ENCODE measurements at places on chromosomes 4 and X.
A peak's percentile ranks its signal among the peaks of the same experiment; 100 is the strongest.

DNA sequence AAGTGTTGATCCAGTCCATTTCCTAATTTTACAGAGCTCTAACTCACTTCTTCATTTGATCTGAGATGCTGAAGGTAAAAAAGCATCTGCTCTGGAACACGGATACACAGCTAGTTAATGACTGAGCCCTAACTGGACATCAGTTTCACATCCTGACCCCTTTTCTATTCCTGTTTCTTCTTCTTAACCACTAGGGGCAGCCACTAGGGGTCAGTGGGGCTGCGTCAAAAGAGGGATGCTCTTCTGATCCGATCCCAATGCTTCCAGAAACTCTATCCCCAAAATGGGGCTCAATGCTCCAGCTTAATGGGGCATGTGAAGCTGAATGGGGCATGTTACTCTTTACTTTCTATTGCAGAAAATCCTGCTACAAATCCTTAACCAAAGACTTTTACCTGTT, 33.4 kb upstream of the PHKA2 start:
- DNase-seq: no peak

DNA sequence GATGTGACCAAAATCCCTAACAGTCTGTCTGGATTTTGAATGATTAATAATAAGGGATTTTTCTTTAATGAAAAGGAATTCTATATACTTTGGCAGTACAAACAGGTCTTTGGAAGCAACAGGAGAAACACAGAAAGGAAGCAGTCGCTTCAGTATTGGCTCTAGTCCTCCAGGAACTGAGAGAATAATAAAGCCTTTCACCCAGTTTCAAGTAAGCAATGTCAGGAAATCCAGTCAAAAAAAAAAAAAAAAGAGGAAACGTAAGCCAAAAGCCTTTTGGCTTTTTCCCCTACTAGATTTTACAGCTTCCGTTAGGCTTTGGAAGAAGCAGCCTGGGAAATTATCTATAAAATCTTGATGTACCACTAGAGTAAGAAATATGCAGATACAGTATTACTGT, 61.7 kb upstream of the HDAC8 start:
- DNase-seq: no peak

GRCh38 chr4:3615386-3616286, 83.4 kb upstream of the LRPAP1 start:
- no peak for DNase-seq

GRCh38 chr4:70133473-70133872, 20.6 kb upstream of the PRR27 start:
- no peak for DNase-seq

DNA sequence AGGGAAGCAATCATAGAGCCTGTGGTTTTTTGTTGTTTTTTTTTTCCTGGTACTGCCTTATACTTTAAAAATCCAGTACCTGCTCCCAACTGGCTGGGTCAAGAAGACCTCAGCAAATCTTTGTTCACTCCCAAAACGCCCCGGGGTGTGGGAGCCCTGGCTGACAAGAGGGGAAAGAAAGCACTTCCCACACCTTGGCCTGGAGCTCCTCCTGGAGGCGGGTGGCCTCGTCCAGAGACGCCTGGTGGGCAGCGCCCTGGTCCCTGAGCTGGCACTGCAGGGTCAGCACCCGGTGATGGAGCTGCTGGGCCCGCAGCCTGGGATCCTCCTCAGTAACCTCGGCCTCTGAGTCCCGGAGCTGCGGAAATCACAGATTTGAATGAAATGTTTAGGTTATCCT, 38.2 kb downstream of the C4orf50 start:
- DNase-seq: no peak

- no peak for DNase-seq
These were observed 50.6 kb downstream of the QRFPR start for GRCh38 chr4:121330180-121330665.

- DNase-seq: no peak
These were observed 225.4 kb downstream of the PCDH7 start for GRCh38 chr4:30945586-30945985.

DNA sequence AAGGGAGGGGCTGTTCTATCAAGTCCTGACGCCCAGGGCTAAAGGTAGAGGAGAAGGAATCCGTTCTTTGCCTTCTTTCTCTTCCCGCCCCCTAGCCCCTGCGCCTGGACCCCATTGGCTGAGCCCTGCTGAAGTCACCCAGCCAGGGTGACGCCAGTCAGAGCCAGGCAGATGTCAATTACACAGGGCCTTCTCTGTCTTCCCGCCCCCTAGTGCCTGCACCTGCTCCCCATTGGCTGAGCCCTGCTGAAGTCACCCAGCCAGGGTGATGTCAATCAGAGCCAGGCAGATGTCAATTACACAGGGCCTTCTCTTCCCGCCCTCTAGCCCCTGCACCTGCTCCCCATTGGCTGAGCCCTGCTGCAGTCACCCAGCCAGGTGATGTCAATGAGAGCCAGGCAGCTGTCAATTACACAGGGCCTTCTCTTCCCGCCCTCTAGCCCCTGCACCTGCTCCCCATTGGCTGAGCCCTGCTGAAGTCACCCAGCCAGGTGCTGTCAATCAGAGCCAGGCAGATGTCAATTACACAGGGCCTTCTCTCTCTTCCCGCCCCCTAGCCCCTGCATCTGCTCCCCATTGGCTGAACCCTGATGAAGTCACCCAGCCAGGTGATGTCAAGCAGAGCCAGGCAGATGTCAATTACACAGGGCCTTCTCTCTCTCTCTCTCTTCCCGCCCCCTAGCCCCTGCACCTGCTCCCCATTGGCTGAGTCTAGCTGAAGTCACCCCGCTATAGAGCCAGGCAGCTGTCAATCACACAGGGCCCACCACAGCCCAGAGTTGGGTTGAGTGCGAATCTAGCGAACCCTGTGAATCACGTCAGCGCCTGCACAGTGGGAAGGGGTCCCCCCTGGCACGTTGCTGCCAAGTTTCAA, 46.4 kb downstream of the ASMT start:
- DNase-seq: peak; percentile 93

DNA sequence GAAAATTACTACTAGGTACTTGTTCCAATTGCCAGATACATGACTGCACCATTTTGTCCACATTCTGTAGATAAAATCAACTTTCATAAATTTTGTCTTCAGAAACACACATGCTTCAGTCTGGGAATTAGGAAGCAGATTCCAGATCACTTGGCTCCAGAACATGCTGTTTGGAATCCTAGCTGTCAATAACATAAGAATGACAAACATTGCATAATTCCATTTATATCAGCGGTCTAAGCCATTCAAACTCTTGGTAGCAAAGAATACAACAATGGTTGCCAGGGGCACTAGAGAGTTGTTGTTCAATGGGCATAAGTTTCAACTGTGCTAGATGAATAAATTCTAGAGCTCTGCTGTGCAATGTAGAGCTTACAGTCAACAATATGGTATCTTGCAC, 1112.1 kb upstream of the AGA start:
- no peak for DNase-seq

GRCh38 chr4:144634978-144635747, 10.8 kb upstream of the HHIP start:
- DNase-seq: no peak

GRCh38 chr4:41542526-41543275, 4.7 kb downstream of the LIMCH1 start:
- DNase-seq: no peak

DNA sequence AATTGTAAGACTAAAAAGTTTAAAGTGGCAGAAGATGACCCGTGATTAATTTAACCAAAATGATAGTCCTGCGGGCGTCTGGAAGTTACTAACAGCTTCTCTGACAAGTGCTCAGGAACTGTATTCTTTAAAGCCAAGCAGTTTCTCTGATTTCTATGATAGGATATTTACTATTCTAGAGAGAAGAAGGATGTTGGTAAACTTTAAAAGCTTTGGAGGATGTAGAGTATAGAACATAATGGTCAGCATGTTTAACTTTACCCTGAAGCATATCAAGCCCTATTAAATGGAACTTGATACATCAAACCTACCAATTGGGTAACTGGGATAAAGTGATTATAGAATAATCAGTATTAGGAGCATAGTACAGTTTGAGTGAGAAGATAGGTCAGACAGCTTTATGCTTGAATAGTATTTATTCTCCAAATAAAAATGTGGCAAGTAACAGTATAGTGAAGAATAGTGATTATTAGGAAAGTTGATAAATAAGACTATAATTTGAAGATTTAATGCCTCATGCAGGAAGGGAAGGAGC, 1.8 kb downstream of the STIM2 start:
- DNase-seq: no peak

DNA sequence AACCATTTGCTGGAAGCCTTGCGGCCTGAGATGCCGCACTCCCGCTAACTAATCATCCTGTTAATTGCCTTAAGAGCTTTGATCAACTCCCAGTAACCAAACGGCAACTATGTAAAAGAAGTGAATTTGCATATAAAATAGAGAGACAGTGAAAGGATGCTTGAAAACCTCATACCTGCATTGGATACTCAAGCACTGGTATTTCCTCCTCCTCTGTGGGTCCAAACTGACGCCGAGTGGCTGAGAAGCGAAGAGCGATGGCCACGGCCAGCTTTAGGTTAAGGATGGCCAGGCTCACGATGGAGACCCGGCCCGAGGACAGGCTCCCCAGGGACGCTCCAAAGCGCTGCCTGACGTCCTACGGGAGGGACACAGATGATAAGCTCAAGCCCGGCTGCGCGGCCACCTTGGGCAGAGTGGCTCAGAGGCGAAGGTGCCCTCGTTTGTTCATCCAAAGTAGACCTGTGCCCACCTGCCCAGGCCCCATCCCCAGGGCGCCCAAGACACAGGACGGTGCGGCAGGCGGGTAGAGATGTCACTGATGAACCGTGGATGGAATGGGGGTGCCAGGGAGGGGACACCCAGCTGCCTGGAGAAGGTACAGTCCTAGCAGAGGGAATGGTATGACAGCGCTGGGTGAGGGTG, 43.6 kb downstream of the ACOX3 start:
- DNase-seq: no peak

DNA sequence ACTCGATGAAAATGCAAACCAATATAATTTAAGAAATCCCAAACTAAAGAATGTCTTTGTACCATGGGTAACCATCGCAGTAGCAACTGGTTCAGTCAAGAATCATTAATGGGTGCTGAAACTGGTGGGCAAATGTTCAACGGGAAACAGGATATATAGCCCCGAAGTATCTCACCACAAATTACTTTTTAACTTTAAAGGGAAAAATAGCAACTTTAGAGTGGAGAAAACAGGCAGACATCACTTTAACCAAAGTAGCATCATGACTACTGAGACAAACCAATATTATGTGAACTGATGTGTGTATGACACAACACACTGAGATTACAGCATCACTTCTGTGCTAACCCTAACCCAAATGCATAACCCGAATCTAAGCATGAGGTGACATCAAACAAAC, 33.8 kb upstream of the SLAIN2 start:
- no peak for DNase-seq

DNA sequence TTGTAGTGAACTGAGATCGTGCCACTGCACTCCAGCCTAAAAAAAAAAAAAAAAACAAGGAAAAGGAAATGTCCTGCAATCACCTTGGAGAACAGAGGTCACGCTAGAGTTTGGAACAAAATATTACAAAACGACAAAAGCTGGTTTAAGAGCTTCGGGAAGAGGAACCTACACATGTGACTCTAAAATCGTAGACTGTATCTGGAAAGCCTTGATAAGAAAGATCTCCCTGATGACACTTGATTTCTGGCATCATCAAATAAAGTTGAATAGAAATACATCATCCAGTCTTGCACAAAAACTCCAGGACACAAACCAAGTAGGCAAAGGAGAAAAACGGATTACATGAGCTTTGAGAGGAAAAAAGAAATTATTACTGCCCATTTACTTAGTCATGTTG, 31.1 kb upstream of the DOCK11 start:
- no peak for DNase-seq

- no peak for DNase-seq
These were observed 289.9 kb downstream of the GASK1B start for GRCh38 chr4:157882901-157883300.

DNA sequence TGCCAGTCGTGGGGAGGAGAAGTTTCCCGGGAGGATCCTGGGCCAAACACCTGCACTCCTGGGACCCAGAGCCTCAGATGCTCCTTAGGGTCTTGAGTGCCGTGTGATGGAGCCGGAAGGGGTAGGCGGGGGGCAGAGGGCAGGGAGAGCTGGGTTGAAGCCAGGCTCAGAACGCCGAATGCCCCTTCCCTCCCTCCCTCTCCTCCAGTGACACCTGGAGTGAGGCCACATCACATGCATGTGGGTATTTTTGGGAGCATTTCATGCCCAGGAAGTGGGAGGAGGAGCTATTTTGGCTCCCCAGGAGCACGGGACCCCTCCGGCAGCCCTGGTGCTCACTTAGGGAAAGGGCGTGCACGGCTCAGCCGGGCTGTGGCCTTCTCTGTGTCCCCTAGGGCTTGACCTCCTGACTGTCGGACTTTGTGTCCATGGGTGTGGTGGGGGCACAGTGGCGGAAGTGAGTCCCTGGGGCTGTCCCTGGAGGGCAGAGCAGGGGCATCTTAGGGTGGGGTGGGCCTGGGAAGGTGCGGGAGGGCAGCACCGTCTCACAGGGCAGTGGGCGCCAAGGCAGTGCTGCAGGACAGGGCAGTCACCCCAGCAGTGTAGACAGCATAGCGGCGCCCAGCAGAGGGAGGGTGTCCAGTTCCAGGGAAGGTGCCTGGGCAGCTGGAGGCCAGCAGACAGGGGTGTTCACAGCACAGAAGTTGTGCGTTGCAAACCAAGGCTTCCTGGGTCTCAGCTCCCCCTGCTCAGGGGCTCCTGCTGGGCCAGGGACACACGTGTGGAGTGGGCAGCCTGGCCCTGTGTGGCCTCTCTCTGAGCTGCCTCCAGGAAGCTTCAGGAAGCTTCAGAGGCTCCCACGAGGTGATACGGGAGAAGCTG, 4.9 kb upstream of the CPLX1 start:
- no peak for DNase-seq

GRCh38 chrX:152819732-152820131, 10.8 kb downstream of the CETN2 start:
- DNase-seq: no peak

DNA sequence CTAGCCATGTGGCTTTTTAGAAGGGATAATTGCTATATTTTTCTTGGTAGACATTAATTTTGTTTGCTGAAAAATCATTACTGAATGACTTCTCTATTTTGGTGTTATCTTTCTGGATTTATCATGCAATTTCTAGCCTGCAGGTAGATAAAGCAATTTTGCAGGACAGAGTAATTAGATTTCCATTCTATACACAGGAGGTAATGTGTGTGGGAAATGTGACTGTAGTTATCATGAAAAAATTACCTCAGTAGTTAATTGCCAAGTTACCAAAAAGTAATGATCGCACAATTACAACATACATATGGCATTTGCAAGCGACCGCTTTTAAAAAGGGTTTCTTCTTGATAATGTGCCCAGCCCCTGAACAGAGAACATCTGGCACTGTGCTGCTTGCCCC, 66.1 kb downstream of the KIT start:
- no peak for DNase-seq

GRCh38 chr4:74320559-74321118, 12.4 kb downstream of the EPGN start:
- peak; percentile 32 for DNase-seq

DNA sequence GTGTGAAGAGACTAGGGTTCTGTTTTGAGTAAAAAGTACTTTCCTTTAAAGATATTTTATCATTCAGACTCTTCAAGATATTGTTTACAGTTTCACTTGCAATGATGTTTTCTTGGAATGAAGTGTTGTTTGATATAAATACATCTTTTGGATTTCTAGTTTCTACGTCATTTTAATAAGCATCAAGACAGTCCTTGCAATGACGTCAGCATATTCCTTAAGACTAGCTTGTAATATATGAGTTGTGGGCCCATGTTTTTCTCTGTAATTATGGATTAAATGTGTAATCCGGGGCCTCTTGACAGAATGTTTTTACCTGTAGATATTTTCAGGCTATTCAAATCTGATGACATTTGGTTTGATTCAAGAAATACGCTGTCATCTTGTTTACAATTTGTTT, 66.1 kb downstream of the RBMX2 start:
- no peak for DNase-seq
